ENCODE measurements at places on chromosomes 2 and 18.
A peak's percentile ranks its signal among the peaks of the same experiment; 100 is the strongest.

- DNase-seq = no peak
Measured at GRCh38 chr18:32669549-32670165, 103.2 kb downstream of the KLHL14 start.

DNA sequence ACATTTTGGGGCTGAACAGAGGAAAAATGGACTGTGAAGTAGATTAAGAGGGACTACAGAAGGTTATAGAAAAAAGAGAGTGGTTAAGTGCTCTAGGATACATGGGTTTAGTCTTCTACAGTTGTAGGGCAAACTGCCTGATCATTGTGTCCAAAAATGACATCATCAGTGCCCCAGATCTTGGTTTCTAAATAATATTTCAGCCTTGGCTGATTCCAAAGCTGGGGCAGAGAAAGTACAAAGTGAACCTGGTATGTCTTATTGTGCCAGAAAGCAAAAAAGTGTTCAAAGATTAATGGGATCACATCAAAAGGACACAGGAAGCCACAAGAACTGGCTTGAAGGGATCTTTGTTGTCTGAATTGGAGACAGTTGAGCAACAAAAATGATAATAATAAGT lies 97.1 kb upstream of the ZNF521 start:
- DNase-seq = no peak

- DNase-seq = no peak
Measured at GRCh38 chr18:57705832-57706595, 84.4 kb upstream of the NARS1 start.

DNA sequence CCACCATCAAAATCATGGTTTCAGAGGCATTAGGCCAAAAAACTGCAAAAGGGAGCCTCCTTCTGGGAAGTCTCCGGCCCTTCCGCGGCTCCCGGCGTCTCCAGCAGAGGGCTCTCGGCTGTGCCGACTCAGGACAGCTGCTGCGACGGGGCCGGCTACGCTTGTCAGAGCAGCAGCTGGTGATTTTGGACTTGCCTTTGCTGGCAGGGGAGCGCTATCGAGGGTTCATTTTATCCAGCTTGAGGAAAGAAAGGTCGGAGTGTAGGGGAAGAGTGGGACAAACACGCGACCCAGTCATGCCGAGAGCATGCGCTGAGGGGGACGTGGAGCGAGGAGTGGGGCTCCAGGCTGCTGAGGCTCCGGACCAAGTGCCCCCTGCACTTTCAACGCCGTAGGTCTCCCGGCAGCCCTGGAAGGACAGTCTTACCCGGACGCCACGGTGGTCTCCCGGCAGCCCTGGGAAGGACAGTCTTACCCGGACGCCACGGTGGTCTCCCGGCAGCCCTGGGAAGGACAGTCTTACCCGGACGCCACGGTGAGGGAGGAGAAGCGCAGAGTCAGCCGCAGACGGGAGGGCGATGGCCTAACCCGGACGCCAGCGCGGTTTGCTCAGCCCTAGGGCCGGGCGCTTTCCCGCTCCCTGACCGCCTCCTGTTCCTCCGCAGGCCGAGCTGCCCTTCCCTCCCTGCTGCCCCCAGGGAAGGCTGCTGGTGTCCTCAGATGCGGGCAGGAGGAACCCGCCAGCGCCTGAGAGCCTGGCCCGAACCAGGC lies 21.7 kb downstream of the DDX18 start:
- peak; percentile 78 for DNase-seq

GRCh38 chr2:6657855-6658254 lies 207.9 kb downstream of the CMPK2 start:
- no peak for DNase-seq

DNA sequence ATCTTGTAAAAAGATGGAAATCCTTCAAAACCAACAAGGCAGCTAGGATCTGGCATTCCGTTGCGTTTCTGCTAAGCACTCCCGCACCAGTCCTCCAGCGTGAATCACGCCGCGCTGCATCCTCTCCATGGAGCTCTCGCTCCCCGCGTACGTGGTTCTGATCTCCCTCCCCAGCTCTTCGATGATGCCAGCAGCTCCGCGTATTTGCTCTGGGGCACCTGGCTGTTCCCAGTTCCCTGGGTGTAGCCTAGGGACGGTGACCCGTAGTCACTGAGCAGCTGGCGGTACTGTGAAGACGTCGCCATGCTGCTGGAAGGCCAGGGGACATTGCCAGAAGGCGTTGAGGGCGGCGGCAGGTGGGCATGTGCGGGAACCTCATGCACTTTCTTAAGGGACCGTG lies 407.5 kb downstream of the RNF144A start:
- DNase-seq = no peak

DNA sequence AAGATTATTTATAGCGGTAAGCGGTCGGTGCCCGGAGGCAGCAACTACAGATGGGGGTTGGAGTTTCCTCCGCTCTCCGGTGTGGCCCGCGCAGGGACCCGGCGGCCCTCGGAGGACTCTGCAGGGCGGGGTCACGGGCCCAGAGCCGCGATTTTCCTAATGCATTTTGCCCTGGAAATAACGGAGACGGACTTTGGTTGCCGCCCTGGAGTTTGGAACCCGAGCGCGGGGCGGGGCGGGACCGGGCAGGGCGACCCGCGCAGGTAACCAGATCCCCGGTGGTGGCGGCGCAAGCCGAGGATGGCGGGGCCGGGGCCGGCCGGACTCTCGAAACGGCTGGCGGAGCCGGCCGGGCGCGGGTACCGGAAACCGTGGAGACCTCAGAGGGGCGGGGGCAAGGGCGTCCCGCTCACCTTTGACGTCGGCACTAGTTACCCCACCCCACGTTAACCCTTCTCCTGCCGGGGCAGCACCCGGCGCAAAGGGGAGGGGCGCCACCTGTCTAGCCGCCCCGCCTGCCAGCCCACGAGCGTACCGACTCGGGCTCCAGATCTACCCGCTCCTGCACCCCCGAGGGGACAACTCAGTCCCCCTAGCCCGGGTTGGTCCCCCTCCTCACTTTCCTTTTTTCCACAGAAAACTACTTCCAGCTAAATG lies 2.9 kb downstream of the CYP26B1 start:
- DNase-seq = no peak

- DNase-seq = no peak
Measured at GRCh38 chr18:61531182-61531581, 198.0 kb downstream of the CDH20 start.

DNA sequence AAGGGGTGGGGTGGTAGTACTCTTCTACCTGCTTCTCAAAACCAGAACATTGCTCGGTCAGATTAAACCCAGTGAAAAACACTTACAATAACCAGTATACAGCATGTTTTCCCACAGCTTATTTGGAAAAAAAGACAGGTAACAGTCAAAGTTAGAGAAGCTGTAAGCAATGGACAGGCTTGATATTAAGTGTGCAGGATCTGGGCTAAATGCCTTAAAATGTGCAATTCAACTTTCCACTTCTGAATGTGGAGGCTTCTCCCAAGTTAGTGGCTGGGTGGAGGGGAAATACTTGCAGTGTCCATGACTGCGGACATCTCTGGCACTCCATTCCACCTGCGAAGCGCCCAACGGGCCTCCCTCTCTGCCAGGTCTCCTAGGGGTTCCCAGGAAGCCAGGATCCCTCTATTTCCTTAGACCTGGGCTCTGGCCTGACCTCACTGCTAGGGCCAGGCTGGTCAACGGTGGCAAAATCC lies 5.3 kb downstream of the ZEB2 start:
- peak; percentile 47 for DNase-seq

- no peak for DNase-seq
Measured at GRCh38 chr2:10541081-10541480, 93.0 kb upstream of the ODC1 start.

- DNase-seq = no peak
Measured at GRCh38 chr18:62585274-62586150, 62.7 kb downstream of the ZCCHC2 start.

GRCh38 chr2:135162786-135163185 lies 110.7 kb downstream of the RAB3GAP1 start:
- no peak for DNase-seq

- DNase-seq = peak; percentile 85
Measured at GRCh38 chr2:120680136-120680761, 55.4 kb upstream of the GLI2 start.

- DNase-seq = no peak
Measured at GRCh38 chr2:193584522-193584938, 1389.8 kb upstream of the TMEFF2 start.

All from fibroblast of villous mesenchyme (primary cell).